ENCODE measurements at places on chromosomes 1 and 21.

DNA sequence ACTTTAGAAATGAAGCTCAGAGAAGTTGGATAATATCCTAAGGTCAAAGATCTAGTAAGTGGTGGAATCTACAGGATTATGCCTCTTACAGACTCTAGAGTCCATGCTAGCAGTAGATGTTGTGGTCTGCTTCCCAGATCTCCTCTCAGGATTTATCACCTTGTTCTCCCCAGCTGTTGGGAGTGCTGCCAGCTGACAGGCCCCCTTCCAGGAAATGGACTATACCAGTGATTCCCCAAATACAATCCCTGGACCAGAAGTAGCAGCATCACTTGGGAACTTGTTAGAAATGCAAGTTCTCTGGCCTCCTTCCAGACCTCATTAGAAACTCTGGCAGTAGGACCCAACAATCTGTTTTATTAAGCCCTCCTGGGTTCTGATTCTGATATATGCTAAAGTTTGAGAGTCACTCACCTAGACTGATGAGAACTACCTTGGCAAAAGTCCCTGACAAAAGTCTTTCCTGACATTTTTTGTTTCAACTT lies 24.5 kb upstream of the NTNG1 start:
- no peak for DNase-seq

GRCh38 chr1:210477328-210477924 lies 148.7 kb downstream of the HHAT start:
- peak; percentile 36 for DNase-seq

GRCh38 chr1:17844185-17844826 lies 89.2 kb downstream of the ACTL8 start:
- no peak for DNase-seq

GRCh38 chr1:228403231-228403631 lies 3.4 kb downstream of the TRIM11 start:
- no peak for DNase-seq

- DNase-seq = no peak
These were observed 189.6 kb downstream of the PLPP3 start for GRCh38 chr1:56389813-56390212.

DNA sequence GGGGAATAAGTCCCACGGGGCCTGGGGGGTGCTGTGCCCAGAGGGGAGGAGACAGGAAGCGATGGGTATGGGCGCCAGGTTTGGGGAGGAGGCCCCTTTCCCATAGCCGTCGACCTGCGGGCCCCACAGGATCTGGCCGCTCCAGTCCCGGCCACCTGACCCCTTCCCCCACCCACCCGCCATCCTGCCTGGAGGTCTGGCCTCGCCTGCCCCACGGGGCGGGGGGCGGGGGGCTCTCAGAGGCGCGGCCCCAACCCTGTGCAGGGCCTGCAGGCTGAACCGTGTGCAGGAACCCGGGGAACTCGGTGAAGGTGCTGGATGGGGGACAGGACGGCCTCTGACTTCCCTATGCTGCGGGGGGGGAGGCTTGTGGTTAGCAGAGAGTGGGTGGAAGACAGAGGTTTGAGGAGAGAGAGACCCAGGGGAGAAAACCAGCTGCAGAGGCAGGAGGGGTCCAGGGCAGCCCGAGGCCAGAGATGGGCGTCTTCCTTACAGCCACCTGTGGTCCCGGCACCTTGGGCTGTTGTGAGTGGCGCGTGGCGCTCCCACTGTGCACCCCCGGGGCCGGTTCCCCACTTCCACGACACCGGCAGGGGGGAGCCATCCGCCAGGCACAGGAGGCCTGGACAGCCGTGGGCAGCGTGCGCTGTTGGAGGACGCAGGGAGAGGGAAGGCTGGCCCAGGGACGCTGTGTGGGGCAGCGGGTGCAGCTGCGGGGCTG lies 2.5 kb upstream of the TNFRSF18 start:
- DNase-seq = peak; percentile 29

DNA sequence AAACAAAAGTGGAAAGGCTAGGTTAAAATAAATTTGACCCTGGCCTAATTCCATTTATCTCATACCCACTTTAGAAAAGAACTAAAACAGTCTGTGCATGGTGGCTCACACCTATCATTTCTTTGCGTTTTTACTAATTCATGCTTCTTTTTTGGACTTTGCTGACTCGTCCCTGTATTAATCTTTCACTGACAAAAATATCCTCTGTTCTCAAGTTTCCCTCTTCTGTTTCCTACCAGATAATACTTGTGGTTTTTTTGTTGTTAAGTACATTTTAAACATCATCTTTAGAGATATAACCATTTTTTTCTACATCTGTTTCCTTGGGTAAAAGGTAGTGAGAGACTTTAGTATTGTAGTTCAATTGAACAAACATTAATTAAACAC lies 11.5 kb downstream of the CNST start:
- peak; percentile 75 for DNase-seq

DNA sequence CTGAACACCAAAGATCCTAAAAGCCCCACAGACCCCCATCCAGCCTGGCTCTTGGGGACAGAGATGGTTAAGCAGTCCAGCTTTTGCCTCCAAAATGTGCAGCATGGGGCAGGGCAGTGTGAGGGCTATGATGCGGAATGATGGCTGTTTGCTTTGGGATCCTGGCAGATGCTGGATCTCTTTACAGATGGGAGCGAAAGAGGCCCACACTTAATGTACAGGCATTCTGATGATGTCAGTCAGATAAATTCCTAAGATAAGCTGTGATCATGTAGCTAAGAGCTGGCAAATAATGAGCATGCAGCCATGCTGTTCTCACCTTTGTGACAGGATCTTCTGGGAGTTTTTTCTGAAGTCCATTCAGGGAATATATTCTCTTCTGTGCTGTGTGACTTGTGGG lies 17.6 kb upstream of the KCNQ4 start:
- no peak for DNase-seq

DNA sequence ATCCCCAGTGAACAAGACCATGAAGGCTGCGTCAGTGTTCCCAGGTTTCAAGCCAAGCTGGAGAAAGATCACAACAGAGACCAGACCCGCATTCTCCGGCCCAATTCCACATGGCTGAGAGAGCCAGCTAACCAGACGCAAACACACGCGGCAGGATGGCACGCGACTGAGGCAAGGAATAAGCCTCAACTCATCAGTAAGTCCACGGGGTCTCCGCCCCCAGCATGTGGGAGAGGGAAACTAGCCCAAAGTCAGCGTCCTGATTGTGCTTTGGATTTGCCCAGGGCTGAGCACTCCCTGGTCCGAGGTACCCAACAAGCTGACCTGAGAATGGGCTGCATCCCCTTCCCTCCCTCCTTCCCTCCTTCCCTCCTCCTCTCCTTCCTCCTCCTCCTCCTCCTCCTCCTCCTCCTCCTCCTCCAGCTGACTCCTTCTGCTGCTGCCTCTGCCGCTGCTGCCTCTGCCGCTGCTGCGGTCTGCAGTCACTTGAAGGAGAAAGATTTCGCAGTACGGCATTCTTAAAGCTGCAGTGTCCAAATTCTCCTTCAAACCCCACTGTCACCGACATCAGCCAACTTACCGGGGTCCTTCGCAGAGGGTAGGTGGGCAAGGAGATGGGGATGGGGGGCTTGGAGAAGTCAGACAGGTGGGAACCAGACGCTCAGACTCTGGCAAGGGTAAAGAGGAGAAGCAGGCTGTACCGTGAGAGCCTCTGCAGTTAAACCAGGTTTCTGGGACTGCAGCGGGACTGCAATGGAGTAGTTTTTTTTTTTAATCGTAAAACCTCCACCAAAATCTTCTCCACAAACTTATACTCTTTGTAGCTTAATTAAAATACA lies 33.0 kb upstream of the H6PD start:
- no peak for DNase-seq

GRCh38 chr21:42653231-42654061 lies at the start of gene PDE9A:
Gene PDE9A (plus strand): TSS chr21:42653621. CDS start chr21:42653815, 194 bp downstream.
- no peak for DNase-seq

GRCh38 chr1:235416662-235417049 lies 49.4 kb downstream of the TBCE start:
- no peak for DNase-seq

DNA sequence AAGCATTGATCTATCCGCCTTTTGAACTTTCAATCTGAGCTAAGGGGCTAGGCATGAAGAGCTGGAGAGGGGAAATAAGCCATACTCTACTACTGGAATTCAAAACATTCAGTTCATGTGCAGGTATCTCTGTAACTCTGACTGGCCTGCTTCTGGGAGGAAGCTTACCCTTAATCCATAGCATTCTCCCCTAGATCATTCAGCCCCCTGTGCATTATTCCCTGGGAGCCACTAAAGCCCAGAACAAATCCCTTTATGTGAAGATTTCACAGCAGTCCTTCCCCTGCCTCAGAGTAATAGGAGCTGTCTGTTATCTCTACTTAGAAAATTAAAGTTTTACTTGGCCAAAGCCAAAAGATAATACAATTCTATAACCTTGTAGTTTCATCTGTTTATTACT lies 300.7 kb downstream of the SEC16B start:
- no peak for DNase-seq

- DNase-seq = no peak
These were observed 183.5 kb upstream of the DPYD start for GRCh38 chr1:98104289-98104688.

GRCh38 chr1:177256153-177257075 lies 85.7 kb downstream of the BRINP2 start:
- DNase-seq = peak; percentile 26

DNA sequence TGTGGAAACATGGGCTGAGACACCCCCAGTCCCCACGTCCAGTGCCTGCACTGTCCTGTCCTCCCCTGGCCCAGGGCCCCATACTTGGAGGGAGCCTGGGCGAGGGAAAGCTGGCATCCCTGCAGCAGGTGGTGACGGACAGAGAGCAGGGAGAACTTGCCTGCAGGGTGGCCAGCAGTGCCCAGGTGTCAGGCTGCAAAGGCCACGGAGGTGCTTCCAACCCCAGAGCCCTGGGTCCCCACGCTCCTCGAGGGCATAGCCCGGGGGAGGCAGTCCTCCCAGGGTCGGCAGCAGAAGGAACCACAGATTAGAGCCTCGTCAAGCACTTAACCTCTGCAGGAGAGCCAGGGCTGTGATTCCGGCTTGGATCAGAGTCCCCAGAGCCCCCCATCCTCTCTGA lies 77.5 kb downstream of the ARHGEF16 start:
- no peak for DNase-seq

DNA sequence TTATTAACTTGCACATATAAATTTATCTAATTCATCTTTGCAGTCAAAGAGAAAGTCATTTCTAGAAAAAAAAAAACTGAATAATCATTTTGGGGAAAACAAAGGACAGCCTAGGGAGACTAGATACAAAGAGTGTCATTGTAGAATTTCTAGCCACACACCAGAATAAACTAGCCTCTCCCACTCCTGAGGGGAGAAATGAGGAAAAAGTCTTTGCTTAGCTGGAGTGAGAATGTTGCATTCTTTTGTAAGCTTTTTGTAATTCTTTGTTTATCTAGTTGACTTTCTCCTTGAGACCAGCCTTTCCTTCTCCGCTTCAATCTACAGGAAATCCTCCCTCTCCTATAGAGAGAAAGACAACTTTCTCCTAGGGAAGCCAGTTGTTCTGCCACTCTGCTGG lies 15.9 kb upstream of the CGN start:
- no peak for DNase-seq

DNA sequence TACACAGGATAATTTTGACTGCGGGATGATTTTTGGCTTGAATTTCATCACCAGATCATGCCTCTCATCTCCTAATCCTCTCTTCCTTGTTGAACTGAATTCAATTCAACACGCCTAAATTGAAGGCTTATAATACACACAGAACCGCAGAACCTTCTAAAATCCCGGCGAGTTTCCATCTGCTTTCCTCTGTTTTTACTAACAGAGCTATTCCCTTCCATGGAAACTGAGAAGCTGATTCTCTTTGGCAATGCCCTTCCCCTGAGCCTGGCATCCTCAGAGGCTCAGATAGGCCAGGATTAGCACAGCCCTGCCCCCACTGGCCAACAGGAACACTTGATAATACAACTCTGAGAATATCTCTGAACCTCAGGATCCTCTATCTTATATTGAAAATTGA lies 130.2 kb downstream of the CAPN8 start:
- DNase-seq = no peak

GRCh38 chr1:119675349-119676345 lies 27.6 kb upstream of the ZNF697 start:
- peak; percentile 63 for DNase-seq

DNA sequence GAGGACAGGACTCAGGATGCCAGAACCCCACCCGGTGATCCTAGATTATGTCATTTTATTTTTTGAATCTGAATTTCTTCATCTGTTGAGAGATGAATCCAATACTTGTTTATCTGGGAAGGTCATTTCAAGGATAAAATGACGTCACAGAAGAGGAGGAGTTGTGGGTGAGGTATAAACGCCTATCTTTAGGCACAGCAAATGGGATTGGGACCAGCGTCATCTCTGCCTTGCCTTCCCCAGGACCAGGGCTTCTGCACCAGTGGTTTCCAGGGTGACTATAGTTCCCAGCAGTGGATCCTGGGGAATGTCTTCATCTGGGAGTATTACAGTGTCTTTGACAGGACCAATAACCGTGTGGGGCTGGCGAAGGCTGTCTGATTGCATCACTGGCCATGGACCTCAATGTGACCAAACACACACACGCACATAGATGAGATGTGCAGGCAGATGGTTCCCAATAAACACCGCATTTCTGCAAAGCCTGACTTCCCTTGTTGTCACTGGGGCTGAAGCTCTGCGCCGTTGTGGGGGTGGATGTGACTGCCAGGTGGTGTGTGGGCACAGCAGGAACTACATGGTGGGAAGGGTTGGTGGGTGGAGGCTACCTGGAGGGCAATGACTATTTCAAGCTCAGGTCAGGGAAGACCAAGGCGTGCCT lies 28.1 kb downstream of the KCNA10 start:
- DNase-seq = no peak

Data from Jurkat, Clone E6-1 (cell line).